Amniotic stem cell (primary cell): ENCODE measurements at places on chromosomes 13 and 19.

- no peak for DNase-seq
Observed at GRCh38 chr13:36288794-36289391, 8.7 kb downstream of the CCDC169 start.

DNA sequence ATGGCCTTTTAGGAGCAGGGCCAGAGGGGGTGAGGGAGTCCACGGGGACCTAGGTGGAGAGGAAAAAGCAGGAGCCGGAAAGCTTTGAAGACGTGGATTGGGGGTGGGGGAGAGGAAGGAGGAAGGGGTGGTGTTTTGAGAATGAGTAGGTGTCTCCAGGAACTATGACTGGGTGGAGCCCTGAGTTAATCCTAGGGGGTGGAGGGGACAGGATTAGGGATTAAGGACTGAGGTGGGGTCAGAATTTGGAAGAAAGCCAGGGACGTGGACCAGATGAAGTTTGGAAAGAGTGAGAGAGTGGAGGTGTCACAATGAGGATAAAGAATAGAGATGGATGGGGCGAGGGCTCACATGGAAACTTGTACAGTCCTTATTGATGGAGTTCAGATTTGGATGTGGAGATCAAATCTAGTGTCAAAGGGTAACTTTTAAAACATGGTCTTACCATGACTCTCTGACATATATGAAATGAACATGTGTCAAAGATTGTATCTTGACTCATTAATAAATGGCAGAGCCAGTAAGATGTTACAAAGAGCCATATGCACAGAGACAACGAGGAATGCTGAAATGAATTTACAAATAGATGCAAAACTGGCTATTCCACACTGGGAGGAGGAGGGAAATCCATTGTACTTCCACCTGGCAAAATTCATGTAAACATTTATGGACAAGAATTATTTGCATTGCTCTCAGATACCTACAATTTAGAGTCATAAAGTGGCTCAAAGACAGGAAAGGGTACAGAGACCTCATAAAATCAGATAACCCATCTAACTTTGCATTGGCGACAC lies 1.7 kb upstream of the KLK13 start:
- DNase-seq: no peak

DNA sequence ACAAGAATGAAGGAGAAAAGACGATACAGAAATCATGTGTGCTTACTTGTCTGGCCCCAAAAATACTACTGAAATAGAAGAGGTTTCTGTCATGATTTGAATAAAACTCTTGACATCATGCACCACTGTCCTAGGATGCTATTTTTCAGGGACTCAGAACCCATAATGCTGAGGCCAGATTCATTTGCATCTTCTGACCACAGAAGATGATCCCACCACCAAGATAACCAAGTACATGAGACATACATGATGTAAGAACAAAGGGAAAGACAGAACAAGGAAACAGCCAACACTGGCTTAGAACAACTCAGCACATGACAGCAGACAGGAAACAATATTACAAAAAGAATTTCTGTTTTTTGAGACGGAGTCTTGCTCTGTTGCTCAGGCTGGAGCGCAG lies 2.5 kb downstream of the ZNF552 start:
- DNase-seq: no peak

DNA sequence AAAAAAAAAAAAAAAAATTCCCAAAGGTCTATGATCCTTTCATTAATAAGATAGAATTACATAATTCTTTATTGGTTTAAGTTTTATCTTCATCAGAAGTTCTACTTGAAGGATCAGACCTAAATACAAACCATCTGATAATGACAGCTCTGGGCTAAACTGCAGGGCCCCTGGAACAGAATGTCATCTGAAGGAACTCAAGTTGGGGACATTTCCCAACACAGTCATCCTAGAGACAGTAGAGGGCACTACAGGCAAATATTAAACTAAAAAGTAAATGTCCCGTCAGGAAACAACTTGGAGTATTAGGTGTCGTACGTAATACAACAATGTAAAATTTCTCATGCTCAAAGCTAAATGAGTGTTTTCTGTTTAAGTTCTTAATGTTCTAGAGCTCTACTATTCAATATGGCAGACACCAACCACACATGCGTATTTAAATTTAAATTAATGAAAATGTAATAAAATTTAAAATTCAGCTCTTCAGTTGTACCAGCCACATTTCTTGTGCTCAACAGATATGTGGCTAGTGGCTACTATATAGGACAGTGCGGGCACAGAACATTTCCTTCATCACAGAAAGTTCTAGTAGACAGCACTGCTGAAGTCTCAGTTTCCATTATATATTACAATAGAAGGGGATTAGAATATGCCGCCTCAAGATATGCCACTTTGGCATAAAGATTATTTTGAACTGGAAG lies 21.8 kb upstream of the NAXD start:
- DNase-seq: no peak

DNA sequence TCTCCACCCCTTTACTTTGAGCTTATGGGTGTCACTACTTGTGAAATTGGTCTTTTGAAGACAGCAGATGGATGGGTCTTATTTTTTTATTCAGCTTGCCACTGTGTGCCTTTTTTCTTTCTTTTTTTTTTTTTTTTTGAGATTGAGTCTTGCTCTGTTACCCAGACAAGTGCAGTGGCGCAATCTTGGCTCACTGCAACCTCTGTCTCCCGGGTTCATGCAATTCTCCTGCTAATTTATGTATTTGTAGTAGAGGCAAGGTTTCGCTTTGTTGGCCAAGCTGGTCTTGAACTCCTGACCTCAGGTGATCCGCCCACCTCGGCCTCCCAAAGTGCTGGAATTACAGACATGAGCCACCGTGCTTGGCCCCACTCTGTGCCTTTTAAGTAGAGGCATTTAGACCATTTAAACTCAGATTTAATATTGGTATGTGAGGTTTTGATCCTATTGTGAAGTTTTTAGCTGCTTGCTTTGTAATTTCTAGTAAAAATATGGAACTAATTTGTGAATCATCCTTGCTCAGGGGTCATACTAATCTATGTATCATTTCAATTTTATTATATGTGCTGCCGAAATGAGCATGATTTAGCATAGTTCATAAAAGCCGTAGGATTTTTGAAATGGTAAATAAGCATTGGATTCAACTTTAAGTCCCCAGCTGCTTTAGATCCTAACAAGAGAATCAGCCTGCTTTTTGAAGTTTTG lies 584.5 kb downstream of the SLITRK1 start:
- no peak for DNase-seq

DNA sequence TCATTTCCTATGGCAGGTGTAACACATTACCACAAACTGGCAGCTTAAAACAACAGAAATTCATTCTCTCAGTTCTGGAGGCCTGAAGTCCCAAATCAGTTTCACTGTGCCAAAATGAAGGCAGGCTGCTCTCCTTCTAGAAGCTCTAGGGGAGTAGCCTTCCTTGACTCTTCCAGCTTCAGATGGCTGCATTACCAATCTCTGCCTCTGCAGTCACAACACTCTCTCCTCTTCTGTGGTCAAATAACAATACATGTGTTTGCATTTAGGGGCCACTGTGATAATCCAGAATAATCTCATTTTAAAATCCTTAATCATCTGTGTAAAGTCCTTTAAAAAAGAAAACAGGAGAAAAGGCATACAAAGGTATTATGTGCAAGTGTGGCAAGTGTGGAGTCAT lies 7.8 kb downstream of the DIAPH3 start:
- DNase-seq: no peak

DNA sequence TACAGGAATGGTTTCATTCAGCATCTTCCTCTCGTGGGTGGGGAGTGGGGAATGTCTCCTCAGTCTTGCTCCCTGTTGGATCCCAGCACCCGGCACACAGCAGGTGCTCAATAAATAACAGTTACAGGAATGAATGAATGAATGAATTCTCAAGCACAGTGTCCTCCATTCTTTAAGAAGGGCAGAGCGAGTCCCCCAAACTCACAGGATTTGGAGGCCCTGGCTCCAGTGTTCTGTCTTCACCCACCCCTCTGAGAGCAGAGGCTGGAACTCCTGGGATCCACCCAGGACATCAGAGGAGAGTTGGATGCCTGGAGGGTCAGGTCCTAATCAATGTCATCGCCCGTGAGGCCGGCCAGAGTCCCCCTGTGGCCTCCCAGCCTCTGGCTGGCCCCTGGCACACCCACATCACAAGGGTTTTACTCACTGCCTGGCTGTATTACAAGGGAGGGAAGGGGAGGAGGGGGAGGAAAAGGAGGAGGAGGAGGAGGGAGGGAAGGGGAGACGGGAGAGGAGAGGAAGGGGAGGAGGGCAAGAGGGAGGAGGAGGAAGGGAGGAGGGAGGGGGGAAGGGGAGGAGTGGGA lies 8.7 kb upstream of the CREB3L3 start:
- DNase-seq: no peak

GRCh38 chr13:69591437-69591836 lies 516.2 kb upstream of the ATXN8OS start:
- no peak for DNase-seq

GRCh38 chr13:30806784-30807183 lies 71.4 kb downstream of the ALOX5AP start:
- peak; percentile 54 for DNase-seq

- no peak for DNase-seq
Observed at GRCh38 chr19:19514215-19514657, 1.1 kb downstream of the TSSK6 start.

DNA sequence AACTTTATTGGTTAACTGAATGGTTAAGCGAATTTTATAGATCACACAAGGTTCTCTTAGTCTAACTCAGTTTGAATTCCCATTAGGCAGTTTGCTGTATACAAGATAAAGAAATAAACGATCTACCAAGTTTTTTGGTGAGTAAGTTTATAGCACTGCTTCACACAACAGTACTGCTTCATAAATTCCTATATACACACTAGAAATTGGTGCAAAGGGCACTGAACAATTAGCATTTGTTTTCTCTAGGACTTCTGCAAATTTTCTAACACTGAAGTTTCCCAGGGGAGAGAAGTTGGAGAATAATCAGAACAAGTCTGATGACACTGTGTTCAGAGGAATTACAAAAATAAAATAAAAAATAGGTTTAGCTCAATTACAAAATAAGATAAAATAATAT lies 1138.8 kb upstream of the PCDH9 start:
- no peak for DNase-seq

DNA sequence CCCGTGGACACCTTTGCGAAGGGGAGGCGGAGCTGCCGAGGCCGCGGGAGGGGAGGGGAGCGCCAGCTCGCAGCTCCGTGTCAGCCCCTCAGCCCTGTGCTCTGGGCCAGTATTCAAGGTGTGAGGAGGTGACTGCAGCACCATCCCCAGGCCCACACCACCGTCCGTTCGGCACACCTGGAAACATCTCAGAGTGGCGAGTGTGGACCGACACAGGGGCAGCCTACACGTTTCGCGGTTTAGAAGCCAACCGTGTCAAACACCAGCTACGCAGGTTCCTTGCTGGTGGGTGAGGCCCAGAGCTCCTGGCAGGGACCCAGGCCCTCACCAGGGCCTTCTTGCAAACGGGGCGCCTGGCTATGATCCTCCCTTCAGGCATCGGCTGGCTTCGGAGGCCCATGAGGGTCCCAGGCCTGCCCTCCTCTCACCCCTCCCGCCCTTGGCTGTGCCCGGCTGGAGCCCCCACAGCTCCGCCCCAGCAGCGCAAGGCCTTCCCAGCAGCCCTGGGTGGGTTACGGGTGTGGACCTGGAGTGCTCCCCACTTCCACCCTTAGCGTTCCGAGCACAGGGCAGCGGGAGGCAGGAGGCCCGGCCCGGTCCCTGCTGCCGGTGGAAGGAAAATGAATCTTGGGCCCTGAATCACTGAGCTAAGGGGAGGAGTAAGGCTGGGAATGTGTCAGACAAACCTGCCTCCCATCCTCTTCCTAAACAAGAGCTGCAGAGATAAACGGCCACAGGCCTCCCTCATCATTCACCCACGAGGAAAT lies 1.2 kb downstream of the C13orf46 start:
- DNase-seq: no peak

DNA sequence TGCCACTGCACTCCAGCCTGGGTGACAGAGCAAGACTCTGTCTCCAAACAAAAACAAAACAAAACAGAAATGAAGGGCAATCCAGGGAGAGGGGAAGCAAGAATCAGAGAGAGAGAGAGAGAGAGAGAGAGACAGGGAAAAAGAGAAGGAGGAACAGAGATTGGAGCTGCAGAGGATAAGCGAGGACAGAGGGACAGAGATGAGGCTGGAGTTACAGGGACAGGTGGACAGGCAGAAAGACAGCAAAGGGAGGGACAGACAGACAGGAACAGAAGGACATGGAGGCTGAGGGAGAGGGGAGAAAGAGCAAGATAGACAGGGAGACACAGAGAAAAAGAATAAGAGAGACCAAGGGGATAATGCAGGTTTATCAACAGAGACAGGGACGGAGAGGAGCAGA lies 1.3 kb upstream of the CRX start:
- no peak for DNase-seq

DNA sequence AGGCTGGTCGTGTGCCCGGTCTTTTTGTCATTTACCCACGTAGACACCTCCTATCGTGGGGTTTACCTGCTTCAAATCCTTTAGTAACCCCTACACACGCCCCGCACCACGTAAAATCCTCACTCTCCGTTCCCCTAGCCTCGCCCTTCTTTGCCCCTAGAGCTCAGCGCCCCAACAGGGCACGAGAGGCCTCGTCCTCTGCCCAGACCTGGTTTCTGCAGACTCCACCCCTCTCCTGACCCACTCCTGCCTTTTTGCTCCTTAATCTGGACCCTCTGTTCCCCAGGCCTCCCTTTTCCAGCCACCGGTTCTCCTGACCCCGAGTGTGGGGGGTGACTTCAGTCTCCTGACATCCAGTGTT lies 412 bp downstream of the ZNF528 start:
- no peak for DNase-seq

DNA sequence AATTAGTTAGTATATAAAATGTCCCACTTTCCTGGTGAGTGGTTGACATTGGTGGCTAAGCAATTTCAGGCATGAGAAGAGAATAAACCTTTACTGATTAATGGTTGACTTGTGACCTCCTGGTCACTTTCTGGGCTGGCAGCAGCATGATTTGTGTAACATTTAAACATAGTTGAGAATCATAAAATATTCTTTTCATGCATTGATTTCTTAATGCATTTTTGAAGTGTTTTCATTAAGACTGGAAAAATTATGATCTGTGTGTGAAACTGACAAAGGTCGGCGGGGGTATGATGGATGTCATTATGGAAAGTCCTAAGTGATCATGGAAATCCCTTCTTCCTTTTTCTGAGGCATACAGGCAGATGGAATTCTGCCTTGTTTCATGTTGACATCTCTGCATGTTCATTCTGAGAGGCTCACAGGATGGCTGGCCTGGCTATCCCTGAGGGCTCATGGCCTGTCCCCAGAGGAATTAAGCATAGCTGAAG lies 98.7 kb upstream of the RNF113B start:
- DNase-seq: no peak

GRCh38 chr13:104632736-104633135 lies 1566.5 kb upstream of the SLC10A2 start:
- DNase-seq: no peak
